ENCODE measurements at places on chromosomes 11 and 22.

GRCh38 chr22:43292630-43293018 is 50.5 kb downstream of the SCUBE1 start:
- DNase-seq, result no peak

DNA sequence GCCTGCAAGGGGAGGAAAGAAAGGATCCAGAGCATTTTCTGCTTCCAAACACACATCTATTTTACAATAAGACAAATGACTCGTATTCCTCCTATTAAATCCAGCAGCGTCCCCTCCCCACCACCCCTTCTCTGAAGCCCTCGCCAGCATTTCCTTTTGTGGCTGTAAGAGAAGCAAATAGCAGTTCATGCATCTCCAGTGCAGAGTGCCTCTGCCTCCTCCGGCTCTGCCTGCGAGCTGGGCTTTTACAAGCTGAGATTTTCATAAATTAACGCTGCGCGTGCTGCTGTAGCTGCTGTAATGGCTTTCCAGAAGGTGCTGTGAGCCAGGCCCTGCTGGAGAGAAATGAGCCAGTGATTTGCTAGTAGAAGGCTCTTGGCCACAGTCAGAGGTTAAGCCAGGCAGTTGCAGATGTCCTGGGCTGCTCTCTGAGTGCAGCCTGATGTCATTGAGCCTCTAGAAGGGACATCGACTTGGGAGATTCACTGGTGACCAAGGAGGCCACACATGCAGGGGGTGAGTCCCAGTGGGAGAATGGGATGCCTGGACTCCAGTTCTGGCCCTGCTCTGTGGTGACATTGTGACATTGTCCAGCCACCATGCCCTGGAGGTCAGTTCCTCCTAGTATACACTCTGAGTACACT is 134.5 kb upstream of the NAV2 start:
- DNase-seq, result peak; percentile 71

DNA sequence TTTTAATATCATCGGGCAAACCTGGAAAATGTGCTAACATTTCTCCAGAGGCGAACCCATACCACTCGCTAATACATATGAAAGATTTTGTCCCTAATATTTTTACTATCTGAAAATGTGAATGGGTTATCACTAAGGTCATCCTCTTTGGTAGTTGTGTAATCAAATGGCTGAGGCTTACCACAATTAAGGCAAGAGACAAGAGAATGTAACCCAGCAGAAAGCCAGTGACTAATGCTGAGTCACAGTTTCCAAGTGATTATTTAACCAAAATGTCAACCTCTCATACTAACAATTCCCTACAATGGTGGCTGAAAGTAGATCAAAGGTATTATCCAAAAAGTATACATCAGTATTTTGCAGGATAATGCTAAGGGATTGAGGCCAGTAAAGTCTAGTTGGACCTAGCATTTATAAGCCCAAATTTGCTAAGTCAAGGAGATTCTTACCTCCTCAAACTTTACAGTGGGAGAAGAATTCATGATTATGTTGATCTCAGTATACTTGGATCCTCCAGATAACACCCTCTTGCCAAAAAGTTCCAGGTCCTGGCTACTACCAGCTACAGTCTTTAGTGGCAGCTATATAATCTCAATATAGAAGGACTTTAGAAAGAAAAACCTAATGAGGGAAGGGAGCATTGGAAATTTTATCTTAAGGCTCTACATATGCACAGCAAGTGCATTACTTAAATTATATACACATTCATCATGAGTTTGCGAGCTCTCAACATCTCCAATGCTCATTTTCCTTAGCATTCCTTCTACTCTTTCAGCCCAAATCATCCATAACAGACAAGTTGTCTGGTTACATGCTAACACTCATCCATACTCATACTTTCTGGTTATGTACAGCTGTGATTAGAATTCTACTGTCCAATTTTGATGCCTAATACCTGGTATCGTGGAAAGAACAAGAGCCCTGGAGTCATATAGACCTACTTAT is 25.4 kb downstream of the SIK3 start:
- peak; percentile 82 for DNase-seq

DNA sequence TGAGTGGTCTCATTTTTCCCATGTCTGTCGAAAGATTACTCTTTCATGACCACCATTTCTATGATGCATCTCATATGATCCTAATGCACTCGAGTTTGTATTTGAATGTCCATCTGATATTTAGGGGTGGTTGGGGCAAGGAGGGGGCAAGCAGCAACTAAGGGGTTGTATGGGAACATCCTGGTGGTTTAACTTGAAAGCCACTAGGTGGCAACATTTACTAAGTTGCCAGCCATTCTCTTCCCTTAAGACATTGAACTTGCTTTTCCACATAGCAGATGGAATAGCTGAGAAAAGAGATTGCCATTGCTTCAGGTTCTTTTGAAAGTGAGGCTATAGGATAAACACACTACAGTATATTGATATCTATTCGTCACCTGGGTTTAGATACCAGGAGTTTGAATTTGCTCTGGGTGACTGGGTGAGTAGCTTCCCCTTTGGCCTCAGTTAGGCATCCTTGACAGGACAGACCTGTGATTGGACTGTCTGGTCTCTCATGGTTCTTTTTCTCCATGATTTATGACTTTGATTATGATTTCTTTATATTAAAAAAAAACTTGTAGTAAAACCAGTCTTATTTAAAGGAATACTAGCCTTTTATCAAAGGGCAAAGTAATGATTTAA is 32.4 kb downstream of the NF2 start:
- peak; percentile 67 for DNase-seq

DNA sequence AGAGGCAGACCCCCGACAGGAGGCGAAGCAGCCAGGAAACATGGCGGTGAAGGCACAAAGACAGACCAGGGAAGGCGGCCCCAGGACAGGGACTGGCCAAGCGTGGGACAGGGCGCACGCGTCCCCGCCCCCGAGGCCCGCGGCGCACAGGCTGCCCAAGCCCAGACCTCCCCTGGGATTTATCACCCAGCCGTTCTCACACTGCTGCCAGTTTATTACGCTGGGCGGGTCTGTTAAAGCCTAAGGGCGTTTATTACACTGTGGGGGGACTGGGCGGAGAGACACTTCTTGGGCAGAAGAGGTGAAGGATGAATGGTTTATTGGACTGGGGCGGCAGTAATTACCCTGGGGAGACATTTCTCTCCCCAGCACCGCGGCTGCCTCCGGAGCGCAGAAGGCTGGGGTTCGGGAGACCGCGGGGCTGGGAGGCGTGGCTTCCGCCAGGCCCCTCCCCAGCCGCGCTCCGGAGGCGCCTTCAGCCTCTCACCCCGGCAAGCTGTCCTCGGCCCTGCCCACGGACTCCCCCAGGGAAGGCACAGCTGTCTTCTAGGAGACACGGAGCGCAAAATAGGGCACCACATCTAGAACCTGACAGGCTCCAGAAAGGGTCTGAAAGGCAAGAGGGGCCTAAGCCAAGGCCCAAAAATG is 47.1 kb downstream of the SLC22A12 start:
- DNase-seq, result no peak

- no peak for DNase-seq
Measured at GRCh38 chr22:28187612-28188011, 268.6 kb upstream of the PITPNB start.

Measured in GM03348 (cell line).